ENCODE measurements at places on chromosomes 12 and 14.

DNA sequence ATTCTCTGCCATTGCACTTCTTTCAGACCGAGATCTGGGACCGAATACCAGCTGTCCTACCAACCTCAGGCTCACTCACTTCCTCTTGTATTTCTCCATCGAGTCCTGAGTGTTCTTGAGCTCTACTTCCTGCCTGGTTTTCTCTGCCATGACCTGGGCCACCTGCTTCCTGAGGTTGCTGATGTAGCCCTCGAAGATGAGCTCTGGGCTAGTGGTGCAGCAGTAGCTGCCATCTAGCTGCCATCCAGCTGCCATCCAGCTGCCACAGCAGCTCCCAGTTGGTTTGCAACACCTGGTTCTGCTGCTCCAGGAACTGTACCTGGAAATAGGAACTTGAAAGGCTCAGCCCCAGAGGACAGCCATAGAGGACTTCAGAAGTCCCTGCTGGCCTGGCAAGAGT lies 15.0 kb upstream of the KRT73 start:
- DNase-seq, result no peak

- no peak for DNase-seq
Observed at GRCh38 chr14:90332271-90332584, 487 bp upstream of the NRDE2 start.

GRCh38 chr14:59362513-59362912 lies 102.7 kb downstream of the GPR135 start:
- DNase-seq, result no peak

DNA sequence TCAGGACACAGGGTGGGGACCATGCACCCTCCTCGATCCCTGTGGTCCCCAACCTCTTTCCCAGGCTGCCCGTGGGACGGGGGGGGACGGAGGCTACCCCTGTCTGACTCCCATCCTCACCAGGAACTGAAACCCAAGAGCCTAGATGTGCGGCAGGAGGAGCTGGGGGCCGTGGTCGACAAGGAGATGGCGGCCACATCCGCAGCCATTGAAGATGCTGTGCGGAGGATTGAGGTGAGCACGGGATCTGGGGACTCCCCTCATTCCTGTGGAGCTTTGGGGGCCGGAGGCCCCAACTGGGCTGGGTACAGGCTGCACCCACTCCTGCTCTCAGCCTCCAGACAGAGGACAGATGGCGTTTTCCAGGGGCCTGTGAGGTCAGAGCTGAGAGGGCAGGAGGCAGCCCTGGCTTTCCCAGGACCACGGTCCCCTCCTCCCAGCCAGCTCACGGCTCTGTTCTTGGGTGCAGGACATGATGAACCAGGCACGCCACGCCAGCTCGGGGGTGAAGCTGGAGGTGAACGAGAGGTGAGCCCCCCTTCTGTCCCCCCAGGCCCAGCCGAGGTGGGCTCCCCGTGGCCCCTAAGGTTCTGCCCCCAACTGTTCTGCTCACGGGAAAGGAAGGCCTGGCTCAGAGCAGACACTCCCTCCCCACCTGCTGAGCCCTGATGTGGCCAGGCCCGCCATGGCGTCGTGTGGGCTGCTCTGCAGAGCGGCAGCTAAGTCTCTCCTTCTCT lies 24.2 kb downstream of the HIP1R start:
- no peak for DNase-seq

DNA sequence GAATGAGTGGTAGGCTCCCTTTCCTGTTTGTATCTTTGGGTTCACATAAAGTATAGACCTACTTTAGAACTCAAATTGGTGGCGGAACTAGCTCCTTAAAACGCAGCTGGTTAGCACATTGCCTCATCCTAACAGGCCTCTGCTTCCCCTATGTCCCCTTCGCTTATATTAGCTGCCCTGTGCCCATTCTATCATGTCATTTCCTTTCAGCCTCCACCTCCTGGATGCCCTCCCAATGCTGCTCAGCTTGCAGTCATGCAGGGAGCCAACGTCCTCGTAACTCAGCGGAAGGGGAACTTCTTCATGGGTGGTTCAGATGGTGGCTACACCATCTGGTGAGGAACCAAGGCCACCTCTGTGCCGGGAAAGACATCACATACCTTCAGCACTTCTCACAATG lies 3.5 kb downstream of the DAZAP2 start:
- no peak for DNase-seq

GRCh38 chr14:104551851-104552737 lies 27.5 kb upstream of the C14orf180 start:
- no peak for DNase-seq

- DNase-seq, result no peak
Observed at GRCh38 chr12:72543777-72544467, 271.8 kb downstream of the TRHDE start.

- no peak for DNase-seq
Observed at GRCh38 chr12:68481181-68481941, 129.3 kb upstream of the RAP1B start.

GRCh38 chr14:96304956-96305355 lies 48.9 kb downstream of the BDKRB1 start:
- DNase-seq, result no peak

- DNase-seq, result no peak
Observed at GRCh38 chr14:99566390-99567354, 37.3 kb downstream of the CCDC85C start.

- no peak for DNase-seq
Observed at GRCh38 chr14:33490555-33490954, 460.3 kb downstream of the EGLN3 start.

DNA sequence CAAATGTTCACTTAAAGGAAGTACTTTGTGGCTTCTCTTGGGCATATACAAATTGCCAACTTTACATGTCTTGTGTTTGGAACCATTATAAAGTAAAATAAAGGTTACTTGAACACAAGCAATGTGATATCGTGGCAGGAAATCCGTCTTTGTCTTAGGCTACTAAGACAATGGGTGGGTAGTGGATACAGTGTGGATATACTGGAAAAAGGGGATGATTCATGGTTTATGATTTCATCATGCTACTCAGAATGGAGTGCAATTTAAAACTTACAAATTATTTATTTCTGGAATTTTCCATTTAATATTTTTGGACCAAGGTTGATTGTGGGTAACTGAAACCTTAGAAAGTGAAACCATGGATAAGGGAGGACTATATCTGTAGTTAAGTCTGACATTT lies 48.4 kb downstream of the MYRFL start:
- no peak for DNase-seq

DNA sequence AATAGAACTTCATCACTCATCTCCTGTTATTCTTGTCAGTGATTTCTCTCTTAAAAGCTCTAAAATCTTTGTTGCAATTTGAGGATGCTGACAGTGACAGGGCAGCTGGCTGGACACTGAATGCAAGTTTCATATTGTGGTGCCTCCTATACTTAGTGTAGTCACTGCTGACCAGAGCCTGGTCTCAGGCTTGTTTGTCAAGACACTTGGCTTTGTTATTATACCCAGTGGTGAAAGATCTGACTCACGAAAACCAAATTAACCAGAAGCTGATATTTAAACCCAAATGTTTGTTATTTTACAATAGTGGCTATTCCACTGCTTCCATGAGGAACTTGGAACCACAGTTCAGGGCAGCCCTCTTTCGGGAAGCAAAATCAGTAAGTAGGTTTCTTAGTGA lies 42.8 kb downstream of the RPGRIP1 start:
- no peak for DNase-seq

GRCh38 chr12:74145328-74145727 lies 392.3 kb upstream of the ATXN7L3B start:
- DNase-seq, result no peak

DNA sequence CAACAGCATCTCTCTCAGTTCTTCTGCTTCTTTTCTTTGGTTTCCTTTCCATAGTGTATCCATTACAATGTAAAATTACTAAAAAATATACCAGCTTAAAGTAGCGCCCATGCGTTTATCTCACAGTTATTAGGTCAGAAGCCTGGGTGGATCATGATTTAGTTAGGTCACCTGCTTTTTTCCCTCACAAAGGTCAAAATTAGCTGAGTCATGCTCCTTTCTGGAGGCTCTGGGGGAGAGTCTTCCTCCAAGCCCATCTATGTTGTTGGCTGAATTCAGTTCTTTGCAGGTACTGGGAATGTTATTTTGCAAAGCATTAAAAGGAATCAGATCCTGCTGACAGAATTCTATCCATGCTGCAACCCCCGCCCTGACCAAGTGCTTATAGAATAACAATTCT lies 101.6 kb upstream of the TMEM132C start:
- no peak for DNase-seq

GRCh38 chr12:47819896-47820630 lies at the start of gene HDAC7:
Gene HDAC7, minus strand, starts transcription at chr12:47819903. Its CDS starts 118 bp downstream, at chr12:47819785.
- peak; percentile 91 for DNase-seq

GRCh38 chr14:105398726-105399465 lies 558 bp downstream of the TEX22 start:
- DNase-seq, result no peak

GRCh38 chr12:110068654-110069053 lies 20.3 kb upstream of the C12orf76 start:
- DNase-seq, result no peak

- DNase-seq, result no peak
Observed at GRCh38 chr12:26938701-26939062, 412 bp downstream of the FGFR1OP2 start.

DNA sequence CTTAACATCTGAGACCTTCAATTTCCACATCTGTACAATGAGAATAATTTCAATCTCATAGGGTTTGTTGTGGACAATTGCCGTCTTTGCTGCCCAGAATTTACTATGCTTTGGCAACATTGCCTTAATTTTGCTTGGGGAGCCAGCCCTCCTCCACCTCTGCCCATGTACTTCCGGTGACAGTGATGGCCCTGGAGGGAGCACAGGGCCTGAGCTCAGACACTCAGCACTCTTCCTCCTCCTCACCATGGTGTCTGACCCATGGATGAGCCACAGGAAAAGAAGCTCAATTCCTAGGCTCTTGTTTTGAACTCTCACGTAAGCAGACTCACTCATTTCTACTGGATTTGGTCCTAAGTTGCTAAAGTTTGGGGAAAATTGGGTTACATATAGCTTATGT lies 58.2 kb downstream of the TBC1D30 start:
- DNase-seq, result no peak

DNA sequence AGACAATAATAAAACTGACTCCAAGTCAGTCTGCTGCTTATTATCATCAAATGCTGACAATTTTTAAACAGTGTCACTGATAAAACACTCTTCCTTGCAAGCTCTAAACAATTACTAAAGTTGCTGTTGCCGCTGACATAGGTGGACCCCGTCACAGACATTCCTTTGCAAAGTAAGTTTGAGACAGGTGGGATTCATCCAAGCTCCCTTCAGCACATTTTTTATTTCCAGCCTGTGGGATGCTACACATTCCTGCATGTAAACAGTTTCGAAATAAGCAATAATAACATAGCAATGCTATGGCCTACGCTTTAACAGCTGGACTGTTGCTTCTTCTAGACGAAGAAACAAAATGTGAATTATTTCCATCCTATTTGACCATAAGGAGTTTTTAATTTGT lies 85.4 kb upstream of the HIF1A start:
- DNase-seq, result no peak

- no peak for DNase-seq
Observed at GRCh38 chr12:52836042-52836466, 1.9 kb upstream of the KRT79 start.

All from muscle of arm (tissue), 14 donors.